ENCODE measurements at places on chromosomes 2 and 18. TPM values are rescaled to one million over a fixed set of nuclear protein-coding genes. Genes with fewer than 3 reads are reported as not detected.
A peak's percentile ranks its signal among the peaks of the same experiment; 100 is the strongest.

GRCh38 chr18:23981369-23981980 lies 33.1 kb upstream of the TTC39C start:
- DNase-seq: no peak

DNA sequence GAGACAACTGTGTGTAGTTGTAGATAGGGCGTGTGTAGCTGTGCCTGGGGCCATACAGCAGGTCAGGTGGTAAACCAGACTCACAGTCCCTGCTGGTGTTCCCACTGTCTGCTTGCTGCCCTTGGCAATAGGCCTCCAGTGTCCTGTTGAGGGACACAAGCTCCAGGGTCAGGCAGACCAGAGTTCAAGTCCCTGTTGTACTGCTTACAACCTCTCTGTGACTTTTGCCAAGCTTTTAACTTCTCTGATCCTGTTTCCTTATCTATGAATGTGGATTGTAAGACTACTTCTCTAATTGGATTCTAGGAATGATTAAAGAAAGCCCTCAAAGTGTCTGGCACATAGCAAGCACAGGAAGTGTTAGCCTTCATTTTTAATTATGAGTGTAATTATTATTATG lies 68.6 kb downstream of the MERTK start:
- no peak for DNase-seq

The NOSTRIN gene
- total RNA-seq: 0.92 TPM

The TDRD15 gene
- total RNA-seq: not detected

- DNase-seq: no peak
These were observed 460.4 kb upstream of the ZNF804A start for GRCh38 chr2:184137955-184138354.

DNA sequence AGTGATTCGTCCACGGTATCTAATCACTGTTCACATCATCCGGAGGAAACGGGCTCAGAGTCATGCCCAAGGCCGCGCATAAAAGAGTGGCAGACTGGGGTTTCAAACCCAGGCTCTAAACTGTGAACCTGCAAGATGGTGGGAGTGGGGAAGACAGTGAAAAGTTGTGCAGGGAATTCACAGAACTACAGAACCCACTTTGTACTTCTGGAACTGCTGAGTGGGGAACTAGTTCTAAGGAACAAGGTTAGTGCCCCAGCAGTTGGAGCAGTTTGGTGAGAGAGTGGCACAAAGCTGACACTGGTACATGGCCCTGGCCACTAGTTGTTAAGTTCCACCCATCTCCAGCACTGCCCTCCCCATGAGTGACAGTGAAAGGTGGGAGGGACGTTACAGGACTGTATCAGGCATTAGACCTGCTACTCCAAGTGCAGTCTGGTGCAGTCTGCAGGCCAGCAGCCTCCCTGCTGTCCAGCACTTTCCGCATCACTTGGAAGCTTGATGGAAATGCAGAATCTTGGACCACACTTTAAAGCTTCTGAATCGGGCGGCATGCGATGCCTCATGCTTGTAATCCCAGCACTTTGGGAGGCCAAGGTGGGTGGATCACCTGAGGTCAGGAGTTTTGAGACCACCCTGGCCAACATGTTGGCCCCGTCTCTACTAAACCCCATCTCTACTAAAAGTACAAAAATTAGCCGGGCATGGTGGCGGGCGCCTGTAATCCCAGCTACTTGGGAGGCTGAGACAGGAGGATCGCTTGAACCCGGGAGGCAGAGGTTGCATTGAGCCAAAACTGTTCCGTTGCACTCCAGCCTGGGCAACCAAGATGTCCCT lies 47.3 kb downstream of the C2orf42 start:
- DNase-seq: peak; percentile 65

All from cardiac muscle cell (in vitro differentiated cells and primary cell).